ENCODE measurements at places on chromosomes 1 and 21. TPM values are rescaled to one million over a fixed set of nuclear protein-coding genes. Genes with fewer than 3 reads are reported as not detected.

SLFNL1 gene
- under 0.01 TPM for total RNA-seq

S100PBP gene
- 46.6 TPM for total RNA-seq

FBXO44 gene
- total RNA-seq: 14.2 TPM

C1QA gene
- total RNA-seq: not detected

FCRLA gene
- 0.86 TPM for total RNA-seq

KLF17 gene
- total RNA-seq: under 0.01 TPM

CNKSR1 gene
- total RNA-seq: not detected

FGR gene
- total RNA-seq: not detected

SLC44A3 gene
- 1.9 TPM for total RNA-seq

FCGR3A gene
- not detected for total RNA-seq

OPRD1 gene
- not detected for total RNA-seq

PCP4L1 gene
- not detected for total RNA-seq

DPM3 gene
- 47.0 TPM for total RNA-seq

AK5 gene
- 123 TPM for total RNA-seq

OR2T34 gene
- not detected for total RNA-seq

OR2T29 gene
- not detected for total RNA-seq

PDZK1 gene
- under 0.01 TPM for total RNA-seq

TMPRSS3 gene
- not detected for total RNA-seq

CD53 gene
- not detected for total RNA-seq

FAM110D gene
- not detected for total RNA-seq

GBP5 gene
- total RNA-seq: 0.32 TPM

RUNX3 gene
- not detected for total RNA-seq

SLC2A5 gene
- total RNA-seq: 2.2 TPM

ERI3 gene
- total RNA-seq: 47.9 TPM

STUM gene
- under 0.01 TPM for total RNA-seq

LCE1E gene
- not detected for total RNA-seq

OR2L13 gene
- not detected for total RNA-seq

NT5C1A gene
- not detected for total RNA-seq

TRMT1L gene
- total RNA-seq: 24.6 TPM

LDLRAD1 gene
- total RNA-seq: not detected

TSPAN1 gene
- 0.43 TPM for total RNA-seq

PRELP gene
- total RNA-seq: under 0.01 TPM

IFNAR2 gene
- 3.9 TPM for total RNA-seq

ARHGEF10L gene
- 18.7 TPM for total RNA-seq

ZNF593OS gene
- 0.32 TPM for total RNA-seq

PTPRU gene
- 6.9 TPM for total RNA-seq

PMVK gene
- 6.4 TPM for total RNA-seq

HHIPL2 gene
- total RNA-seq: not detected

ZNF648 gene
- not detected for total RNA-seq

GLIS1 gene
- total RNA-seq: 0.43 TPM

PRKAA2 gene
- total RNA-seq: 1.3 TPM

PIP5K1A gene
- 78.3 TPM for total RNA-seq

PRAMEF14 gene
- not detected for total RNA-seq

GJA8 gene
- not detected for total RNA-seq

GUCA2B gene
- not detected for total RNA-seq

FCER1G gene
- not detected for total RNA-seq

RC3H1 gene
- total RNA-seq: 20.9 TPM

LPAR3 gene
- total RNA-seq: 2.6 TPM

SPRR1A gene
- not detected for total RNA-seq

SPRR3 gene
- total RNA-seq: not detected

CCDC30 gene
- total RNA-seq: 0.97 TPM
